ENCODE measurements at places on chromosomes 6 and 20.

- no peak for DNase-seq
Observed at GRCh38 chr20:37803438-37804307, 99.3 kb upstream of the VSTM2L start.

GRCh38 chr20:32391003-32391402, 32.9 kb downstream of the ASXL1 start:
- DNase-seq: no peak

GRCh38 chr6:127182501-127182900, 64.0 kb downstream of the RSPO3 start:
- DNase-seq: no peak

DNA sequence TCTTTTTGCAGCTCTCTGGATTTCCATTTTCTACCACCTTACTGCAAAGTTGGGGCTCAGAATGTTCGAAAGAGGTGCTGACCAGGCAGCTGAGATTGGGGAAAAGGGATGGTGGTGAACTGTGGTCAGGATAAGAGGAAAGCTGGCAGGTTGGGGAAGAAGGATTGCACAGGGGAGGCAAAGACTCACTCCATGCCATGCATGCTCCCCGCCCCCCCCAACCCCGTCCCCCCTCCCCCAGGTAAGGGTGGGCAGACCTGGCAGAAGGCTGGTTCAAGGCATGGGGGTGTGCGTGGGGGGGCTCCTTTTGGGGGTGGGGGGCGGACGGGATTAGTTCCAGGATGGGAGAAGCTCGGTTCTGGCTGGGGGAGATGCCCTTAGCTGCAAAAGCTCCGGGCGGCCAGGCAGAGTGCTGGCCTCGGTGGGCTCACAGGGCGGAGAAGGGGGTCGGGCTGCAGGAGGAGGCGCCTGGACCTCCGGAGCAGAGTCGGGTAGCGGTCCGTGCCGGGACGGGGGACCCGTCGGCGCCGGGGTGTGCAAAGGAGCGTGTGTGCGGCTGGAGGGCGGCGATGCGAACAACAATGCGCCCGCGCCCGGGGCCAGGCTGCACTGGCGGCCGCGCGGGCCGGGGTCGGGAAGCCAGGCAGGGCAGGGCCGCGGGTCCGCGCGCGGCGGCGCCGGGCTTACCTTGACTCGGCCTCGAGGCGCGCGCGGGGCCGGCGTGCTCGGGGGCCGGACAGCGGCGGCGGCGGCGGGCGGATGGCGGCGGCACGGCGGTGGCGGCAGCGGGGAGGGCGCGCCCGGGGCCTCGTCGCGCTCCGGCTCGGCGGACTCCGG, 880 bp downstream of the ADNP start:
- peak; percentile 55 for DNase-seq

GRCh38 chr20:13017883-13018535, 9.2 kb downstream of the SPTLC3 start:
- no peak for DNase-seq

- DNase-seq: no peak
Observed at GRCh38 chr6:107936162-107936909, 21.7 kb downstream of the SEC63 start.
